ENCODE measurements at places on chromosomes 4 and X.

DNA sequence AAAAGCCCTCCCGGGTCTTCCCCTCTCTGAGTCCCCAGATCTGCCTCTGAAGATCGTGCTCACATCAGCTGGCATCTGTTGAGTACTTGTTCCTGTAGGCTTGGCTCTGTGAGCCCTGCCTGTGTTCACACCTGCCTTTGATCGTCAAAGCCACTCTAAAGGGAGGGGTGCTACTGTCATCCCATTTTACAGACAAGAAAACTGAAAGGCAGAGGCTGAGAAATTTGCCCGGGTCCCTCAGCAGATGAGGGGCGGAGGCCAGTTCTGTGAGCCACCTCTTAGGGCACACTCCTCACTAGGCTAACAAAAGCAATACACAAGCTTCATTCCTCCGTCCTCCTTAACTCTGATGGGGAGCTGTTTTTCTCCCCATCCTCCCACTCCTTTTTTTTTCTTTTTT, 655 bp downstream of the CYTL1 start:
- DNase-seq, result no peak

DNA sequence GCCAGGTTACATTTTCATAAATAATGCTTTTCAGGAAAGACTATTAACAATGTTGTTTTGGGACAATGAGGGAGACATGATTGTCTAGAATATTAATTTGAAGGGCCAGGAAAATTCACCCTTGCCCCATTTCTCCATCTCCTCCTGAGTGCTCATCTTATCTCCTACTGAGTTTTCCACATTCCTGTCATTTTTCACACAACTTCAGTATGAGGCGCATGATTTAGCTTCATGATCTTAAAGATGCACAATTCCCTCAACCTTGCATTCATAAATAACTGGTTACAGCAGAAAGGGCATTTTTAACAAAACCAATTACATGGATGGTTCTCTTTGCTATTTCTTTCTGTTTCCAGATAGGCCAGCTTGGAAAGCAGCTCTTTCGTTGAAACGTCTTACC, 1699.2 kb upstream of the IGFBP7 start:
- DNase-seq, result no peak

DNA sequence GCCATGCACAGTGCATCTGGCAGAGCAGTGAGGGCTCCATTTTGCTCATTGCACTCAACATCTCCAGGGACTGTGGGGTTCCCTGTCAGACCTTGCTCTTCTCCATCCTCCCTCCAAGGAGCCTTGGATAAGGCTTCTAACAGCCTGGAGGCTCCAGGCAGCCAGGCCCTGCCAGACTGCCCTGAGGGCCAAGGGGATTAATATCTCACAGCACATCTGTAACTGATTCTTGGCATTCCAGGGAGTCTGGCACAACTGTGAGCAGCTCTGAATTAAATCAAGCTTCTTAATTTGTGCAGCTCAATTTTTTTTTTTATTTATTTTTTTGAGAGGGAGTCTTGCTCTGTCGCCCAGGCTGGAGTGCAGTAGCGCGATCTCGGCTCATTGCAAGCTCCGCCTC, 224.5 kb upstream of the PGRMC2 start:
- DNase-seq, result no peak

DNA sequence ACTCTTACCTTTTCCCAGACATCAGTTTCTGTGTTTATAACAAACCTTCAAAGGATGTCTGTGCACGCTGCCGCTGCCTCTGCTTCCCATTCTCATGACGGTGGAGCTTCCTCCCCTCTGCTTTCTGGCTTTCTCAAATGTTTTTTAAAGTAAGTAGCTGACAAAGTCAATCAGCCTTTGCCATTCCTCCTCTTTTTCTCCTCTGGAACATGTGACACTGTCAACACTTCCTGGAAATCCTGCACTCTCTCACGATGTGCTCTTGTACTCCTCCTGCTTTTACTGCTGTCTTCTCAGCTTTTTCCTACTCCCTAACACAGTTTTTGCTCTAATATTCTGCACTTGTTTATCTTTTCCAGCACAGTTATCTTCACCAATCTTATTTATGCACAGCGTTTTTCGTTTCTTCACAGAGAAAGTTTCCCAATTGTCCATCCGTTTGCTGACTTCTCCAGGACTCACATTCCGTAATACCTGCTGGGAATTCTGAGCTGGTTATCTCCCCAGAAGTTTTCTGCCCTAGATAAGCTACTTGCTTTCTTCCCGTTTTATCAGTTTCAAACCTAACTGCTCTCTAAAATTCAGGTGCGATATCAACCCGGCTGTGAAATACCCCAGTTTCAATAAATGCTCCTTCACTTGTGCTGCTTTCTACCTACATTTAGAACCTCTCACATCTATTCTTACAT, 465.6 kb upstream of the AGA start:
- DNase-seq, result no peak

GRCh38 chr4:24248674-24249630, 335.4 kb downstream of the DHX15 start:
- DNase-seq, result no peak

- no peak for DNase-seq
Measured at GRCh38 chr4:142091691-142092182, 455.4 kb downstream of the IL15 start.

DNA sequence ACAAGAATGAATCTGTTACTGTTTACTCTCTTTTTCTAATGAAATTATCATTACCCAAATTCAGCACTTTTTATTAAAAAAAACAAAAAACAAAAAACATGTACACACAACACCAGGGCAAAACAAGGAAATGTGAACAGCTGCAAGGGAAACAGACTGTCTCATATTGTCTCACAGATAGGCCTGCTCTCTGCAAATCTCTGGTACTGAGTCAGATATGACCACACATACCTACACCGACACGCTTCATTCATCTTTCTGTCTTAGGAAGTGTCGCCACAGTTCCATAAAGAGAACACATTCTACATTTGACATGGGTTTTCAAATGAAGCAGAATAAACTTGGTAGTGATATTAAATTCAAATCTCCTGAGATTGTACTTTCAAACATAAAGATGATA, 92.2 kb upstream of the GPR34 start:
- DNase-seq, result no peak

GRCh38 chrX:149037281-149037870, 467.7 kb downstream of the IDS start:
- no peak for DNase-seq

DNA sequence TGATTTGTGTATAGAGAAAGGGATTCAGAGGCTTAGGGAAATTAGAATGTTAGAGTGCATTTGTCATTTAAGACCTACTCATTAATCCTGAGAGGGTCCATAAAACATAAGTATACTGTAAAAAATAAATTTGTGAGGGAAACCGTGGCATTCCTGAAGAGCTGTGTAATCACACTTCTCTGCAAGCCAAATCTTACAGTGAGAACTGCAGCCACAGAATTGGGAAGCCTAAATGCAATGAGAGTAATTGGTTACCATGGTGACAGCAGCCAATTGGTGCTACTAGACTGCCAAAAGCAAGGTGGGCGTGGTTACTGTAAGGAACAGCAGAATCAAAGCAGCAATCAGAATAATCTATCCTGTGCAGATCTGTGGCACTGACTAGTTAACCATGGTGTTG, 345.2 kb upstream of the GRID2 start:
- DNase-seq, result no peak

GRCh38 chrX:109390556-109390955, 91.3 kb downstream of the GUCY2F start:
- no peak for DNase-seq

- DNase-seq, result no peak
Measured at GRCh38 chr4:122119739-122120138, 32.4 kb upstream of the BLTP1 start.

- DNase-seq, result peak; percentile 53
Measured at GRCh38 chrX:9530848-9531274, 66.0 kb downstream of the TBL1X start.

DNA sequence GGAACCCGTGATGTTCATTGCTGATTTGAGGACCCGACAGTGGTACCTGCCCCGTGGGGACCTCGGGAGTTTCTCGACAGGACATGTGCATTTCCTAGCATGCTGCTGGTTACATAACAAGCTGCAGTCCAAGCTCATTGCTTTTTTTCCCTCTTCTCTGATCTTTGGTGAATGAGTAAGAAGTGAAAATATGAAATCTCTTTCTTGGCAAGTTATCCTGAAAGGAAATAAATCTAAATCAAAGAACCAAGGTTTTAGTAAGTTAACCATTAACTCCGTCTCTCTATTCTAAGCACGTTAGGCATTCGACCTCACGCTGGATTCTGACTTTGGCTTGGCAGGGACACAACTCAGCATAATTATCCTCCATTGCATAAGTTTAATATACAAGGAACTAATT, 86.6 kb downstream of the STK32B start:
- DNase-seq, result no peak

GRCh38 chrX:128891554-128891953, 631.7 kb downstream of the SMARCA1 start:
- DNase-seq, result no peak

GRCh38 chr4:2095236-2096072, 36.3 kb downstream of the NAT8L start:
- DNase-seq, result no peak

- DNase-seq, result no peak
Measured at GRCh38 chr4:56671373-56671772, 9.7 kb downstream of the HOPX start.
